Posterior vena cava (tissue), 2 donors: ENCODE measurements at places on chromosomes 6 and 20. TPM values are rescaled to one million over a fixed set of nuclear protein-coding genes. Genes with fewer than 3 reads are reported as not detected.

GRCh38 chr6:76840865-76841264 lies 622.4 kb downstream of the HTR1B start:
- no peak for DNase-seq

- DNase-seq: no peak
Observed at GRCh38 chr6:148460876-148461646, 118.4 kb downstream of the SASH1 start.

DNA sequence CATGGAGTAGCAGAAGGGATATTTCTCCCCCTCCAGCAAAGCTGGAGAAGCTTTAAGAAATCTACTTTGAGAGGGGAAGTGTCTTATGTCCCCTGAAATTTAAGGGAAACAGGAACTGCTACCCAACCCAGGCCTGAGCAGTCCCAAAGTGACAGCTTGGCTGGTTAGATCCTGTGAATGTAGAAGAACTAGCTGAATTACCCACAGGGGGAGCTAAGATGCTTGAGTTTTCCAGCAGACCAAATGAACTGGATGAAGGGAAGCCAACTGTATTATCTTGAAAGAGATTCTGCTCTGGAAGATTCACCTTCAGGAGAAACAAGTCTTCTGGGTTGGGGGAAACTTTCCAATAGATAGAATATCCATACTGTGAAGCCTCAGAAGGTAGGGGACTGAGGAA lies 303.3 kb upstream of the MMS22L start:
- DNase-seq: no peak

DNA sequence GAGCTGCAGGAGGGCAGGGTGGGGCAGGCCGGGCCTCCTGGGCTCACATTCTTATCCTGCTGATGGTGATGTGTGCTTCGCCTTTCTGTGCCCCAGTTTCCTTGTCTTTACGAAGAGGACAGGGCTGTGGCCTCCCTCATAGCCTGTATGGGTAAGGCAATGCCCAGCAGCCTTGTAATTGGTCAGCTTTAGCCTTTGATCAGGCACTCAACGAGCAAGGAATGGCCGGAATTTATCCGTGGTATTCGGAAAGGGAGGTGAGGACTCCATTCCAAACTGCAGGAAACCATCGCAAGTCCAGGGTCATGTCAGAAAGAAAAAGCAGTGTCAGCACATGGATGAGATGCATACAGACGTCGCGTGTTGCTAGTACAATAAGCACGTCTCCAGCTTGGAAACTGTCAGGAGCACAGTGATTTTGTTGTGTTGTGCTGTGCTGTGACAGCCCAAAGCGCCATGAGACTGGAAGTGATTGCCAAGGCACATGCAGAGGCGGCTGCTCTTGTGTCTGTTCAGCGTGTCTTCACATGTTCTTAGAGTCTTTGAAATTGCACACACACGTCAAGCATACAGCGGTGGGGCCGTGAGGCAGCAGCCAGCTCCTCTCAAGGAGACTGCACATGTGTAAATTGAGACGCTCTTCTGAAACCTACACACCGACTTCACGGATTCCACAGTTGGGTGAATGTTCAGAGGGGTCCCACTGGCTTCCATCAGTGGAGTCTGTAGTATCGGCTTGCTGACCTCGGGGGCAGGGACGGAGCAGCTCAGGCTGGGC lies 6.2 kb downstream of the SS18L1 start:
- DNase-seq: no peak

DNA sequence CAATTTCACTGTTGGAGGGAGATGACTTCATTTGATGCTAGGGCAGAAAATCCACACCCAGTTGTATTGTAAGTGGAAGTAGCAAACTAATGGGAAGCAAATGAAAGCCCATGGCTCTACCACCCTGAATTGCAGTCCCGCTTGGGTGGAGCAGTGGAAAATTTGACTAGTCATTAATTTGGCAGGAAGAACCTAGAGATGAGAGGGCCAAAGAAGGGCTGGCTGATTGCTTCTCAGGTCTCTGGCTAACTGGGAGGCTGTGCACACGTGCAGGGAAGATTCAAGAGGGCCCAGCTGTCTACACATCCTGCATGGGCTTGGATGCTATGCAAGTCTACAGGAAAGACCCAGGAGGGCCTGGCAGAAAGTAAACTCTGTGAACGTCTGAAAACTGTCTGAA lies 466.2 kb downstream of the TFAP2A start:
- DNase-seq: no peak

DNA sequence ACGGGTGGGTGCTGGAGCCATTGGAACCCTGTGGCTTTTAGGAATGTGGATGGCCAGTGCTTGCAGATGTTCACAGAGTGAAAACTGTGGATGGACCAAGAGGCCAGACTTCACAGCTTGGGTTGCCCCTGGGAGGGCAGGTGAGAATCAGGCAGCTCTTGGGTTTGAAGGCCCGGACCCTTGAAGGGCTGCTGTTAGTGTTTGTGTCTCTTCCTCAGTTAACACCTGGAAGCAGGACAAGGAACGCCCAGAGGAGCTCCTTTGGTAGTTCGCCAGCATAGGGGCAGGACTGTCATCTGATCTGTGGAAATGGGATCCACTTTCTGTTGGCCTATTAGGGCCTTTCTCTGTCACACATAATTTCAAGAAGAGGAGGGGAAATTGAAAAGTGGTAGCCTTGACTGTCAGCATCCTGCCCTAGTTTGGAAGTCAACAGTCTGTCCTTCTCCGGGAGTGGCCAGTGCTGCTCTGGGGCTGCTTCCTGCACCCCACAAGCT lies 43.6 kb downstream of the RIOK1 start:
- DNase-seq: no peak

DNA sequence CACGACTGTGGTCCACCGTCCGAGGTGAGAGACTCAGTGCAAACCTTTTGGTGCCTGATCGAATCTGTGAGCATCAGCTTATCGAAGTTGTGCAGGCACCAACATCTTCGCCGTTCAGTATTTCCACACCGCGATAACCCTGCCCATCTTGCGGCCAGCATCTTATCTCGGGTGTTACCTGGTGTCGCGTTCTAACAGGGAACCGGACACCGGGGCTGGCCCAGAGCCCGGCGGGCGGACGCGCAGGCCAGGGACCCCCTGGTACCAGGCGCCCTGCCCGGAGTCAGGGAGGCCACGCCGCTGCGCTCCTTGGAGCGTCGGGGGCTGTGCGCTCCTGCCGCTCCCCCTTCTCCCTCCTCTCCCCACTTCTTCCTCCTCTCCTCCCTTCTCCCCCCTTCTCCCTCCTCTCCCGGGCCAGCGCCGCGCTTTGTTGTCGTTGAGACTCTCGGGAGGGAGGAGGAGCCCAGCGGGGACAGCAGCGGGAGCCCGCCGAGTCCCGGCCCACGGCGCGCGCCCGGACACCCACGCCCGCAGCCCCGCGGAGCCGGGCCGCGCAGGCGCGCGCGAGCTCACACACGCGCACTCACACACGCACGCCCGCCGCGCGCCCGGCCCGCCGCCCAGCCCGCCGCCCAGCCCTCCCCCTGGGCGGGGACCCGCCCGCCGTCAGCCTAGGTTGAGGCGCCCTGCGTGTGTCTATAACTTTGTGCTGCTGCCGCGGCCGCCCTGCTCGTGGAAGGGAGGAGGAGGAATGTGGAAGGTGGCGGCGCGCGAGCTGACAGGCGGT lies 1.4 kb upstream of the FOXO3 start:
- DNase-seq: peak; percentile 97

GRCh38 chr20:59640267-59640666 lies 35.9 kb downstream of the PHACTR3 start:
- no peak for DNase-seq

- no peak for DNase-seq
Observed at GRCh38 chr6:13014504-13015378, 298.2 kb downstream of the PHACTR1 start.

GRCh38 chr20:46128310-46129151 lies 10.4 kb downstream of the CD40 start:
- DNase-seq: peak; percentile 79

- DNase-seq: no peak
Observed at GRCh38 chr6:26159357-26160273, 72.4 kb downstream of the HFE start.

DNA sequence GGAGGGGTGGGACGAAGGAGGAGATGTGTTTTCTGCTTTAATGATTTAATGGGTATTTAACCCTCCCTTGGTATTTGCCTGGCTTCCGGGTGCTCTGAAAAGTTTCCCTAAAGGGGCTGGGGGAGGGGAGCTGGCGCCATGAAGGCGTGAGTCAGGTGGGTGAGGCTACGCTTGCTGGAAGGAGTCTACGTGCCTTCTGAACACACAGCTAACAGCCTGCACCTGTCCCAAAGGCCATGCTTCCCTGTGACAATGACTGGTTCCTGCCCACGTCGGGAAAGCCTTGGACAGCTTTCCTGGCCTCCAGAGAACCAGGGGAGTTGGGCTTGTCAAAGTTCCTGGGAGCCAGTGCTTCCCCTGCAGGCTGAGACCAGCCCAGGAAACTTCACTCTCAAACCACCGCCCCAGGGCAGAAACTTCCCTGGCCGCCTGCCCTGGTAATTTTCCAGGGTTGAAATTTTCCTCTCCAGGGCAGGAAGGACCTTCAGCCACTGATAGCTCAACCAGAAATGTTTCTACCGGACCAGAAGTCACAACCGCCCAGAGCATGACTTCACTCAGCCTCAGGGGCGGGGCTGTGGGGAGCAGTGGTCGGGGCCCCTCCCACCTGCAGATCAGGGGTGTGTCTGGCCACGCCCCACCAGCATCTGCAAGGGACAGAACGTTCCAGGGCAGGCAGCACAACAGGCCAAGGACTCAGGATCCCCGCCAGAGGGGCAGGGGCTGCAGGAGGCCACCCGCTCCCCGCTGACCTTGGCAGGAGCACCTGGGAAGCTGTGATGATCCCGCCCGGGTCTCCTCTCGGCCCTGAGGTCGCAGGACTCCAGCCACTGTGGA lies 18.6 kb upstream of the SLCO4A1 start:
- DNase-seq: peak; percentile 98

GRCh38 chr6:12973386-12973785 lies 256.8 kb downstream of the PHACTR1 start:
- DNase-seq: no peak

- DNase-seq: no peak
Observed at GRCh38 chr6:52881662-52881995, 27.9 kb downstream of the GSTA3 start.

GRCh38 chr6:152232501-152233151 lies 404.5 kb downstream of the SYNE1 start:
- DNase-seq: no peak

DNA sequence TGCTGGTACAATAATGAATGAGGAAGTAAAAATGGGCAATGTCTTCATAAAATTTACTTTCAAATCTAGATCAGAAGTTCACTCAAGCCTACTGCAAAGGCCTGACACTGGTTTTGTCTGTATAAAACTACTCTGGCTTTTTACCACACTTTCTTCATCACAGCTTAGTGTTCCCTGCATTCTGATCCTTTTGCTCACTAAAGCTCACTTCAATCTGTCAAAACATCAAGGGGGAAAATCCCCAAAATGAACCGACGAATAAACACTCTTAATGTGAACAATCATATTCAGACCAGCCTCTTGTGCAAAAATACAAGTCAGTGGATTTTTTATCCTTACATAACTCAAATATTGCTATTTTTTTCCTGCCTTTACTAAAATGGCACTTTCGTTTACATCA lies 98.5 kb downstream of the PRDM1 start:
- DNase-seq: no peak

DNA sequence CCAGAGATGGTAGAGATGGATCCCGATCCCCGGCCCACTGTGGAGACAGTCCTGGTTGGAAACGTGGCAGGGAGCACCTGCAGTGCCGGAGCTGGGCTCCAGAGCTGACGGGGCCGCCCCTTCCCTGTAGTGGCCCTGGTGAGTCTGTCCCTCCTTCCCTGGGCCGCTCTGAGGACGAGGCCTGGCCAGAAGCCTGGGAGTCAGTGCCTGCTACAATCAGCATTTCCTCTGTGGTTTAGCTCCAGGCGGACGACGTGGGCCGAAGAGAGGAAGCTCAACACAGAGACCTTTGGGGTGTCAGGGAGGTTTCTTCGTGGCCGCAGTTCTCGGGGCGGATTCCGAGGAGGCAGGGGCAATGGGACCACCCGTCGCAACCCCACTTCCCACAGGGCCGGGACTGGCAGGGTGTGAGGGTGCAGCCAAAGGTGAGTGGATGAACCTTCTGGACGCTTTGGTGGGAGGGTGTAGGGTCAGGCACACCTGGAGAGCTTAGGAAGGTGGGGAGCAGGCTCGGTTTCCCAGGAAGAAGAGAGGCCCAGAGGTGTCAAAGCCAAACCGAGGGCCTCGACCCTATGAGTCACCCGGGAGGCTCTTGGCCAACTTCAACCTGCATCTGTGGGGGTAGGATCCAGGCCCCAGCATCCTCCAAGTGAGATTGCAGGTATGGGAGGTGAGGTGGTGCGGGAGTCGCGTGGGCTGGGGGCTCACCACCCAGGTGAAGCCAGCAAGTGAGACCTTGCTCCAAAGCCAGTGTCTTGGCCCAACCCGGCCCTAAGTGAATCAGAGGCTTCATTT lies 9.9 kb downstream of the PSMA7 start:
- DNase-seq: peak; percentile 88

DNA sequence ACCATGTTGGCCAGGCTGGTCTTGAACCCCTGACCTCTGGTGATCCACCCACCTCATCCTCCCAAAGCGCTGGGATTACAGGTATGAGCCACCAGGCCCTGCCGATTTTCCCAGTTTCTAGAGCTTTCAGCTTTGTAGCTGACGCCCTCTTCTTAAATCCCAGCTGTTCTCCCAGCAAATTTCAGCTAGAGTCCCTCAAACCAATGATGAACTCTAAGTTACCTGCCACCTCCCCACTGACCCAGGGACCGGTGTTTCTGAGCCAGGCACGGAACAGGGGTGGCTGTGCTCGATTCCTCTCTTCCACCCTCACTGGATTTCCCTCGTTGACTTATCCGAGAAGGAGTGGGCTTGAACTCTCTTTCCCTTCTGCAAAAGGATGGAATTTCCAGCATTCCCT lies 39.1 kb downstream of the SUN5 start:
- peak; percentile 37 for DNase-seq

GRCh38 chr6:12096342-12096741 lies 84.2 kb downstream of the HIVEP1 start:
- no peak for DNase-seq

GRCh38 chr20:45104786-45105185 lies 3.9 kb upstream of the KCNS1 start:
- no peak for DNase-seq

GRCh38 chr6:46476301-46476700 lies 14.9 kb downstream of the RCAN2 start:
- DNase-seq: no peak

- DNase-seq: peak; percentile 82
Observed at GRCh38 chr6:113859349-113860180, 2.4 kb downstream of the MARCKS start.

DNA sequence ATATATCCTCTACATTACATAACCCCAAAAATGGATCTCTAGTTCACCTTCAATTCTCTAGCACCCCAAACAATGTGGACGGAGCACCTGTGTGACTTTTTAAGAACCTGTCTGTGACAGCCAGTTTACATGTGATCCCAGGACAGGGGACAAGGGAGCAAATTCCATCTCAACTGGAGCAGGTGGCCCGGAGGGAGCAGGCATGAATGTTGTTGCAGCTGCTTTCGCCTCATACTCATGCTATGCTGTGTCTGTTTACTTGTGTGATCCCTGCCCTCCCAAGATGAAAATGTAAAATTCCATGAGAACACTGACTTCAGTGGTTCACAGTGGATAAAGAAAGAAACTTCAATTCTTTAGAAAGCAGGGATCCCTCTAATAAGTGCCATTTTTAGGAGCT lies 600.3 kb downstream of the CDH26 start:
- no peak for DNase-seq

The PRICKLE4 gene
- 5.8 TPM for total RNA-seq

The E2F1 gene
- total RNA-seq: 2.0 TPM

The MRPL2 gene
- 30.7 TPM for total RNA-seq

The HELZ2 gene
- 13.7 TPM for total RNA-seq

The SIM1 gene
- total RNA-seq: not detected

The OR2H1 gene
- not detected for total RNA-seq

The TNFRSF21 gene
- 10.5 TPM for total RNA-seq

The SSTR4 gene
- not detected for total RNA-seq

The PACRG gene
- 3.9 TPM for total RNA-seq
